ENCODE measurements at places on chromosomes 6 and 20.

GRCh38 chr6:3346476-3346875 is 87.7 kb downstream of the PSMG4 start:
- no peak for DNase-seq

DNA sequence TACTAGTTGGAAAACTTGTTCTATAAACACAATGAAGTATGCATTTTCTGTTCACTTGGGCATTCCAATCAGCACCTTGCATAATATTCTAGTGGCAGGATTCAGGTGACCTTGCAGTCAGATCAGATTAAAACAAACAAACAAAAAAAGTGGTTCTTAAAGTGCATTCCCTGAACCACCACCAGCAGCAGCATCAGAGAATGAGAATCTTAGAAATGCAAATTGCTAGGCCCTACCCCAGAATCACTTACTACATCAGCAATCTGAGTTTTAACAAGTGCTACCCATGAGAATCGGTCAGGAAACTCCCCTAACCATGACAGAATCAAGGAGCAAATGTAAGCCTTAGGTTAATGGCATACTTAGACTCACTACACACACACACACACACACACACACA is 41.7 kb downstream of the SNAP25 start:
- DNase-seq: no peak

GRCh38 chr6:152836523-152836922 is 85.9 kb downstream of the VIP start:
- no peak for DNase-seq

- DNase-seq: no peak
Observed at GRCh38 chr6:34393191-34393965, 909 bp upstream of the NUDT3 start.

DNA sequence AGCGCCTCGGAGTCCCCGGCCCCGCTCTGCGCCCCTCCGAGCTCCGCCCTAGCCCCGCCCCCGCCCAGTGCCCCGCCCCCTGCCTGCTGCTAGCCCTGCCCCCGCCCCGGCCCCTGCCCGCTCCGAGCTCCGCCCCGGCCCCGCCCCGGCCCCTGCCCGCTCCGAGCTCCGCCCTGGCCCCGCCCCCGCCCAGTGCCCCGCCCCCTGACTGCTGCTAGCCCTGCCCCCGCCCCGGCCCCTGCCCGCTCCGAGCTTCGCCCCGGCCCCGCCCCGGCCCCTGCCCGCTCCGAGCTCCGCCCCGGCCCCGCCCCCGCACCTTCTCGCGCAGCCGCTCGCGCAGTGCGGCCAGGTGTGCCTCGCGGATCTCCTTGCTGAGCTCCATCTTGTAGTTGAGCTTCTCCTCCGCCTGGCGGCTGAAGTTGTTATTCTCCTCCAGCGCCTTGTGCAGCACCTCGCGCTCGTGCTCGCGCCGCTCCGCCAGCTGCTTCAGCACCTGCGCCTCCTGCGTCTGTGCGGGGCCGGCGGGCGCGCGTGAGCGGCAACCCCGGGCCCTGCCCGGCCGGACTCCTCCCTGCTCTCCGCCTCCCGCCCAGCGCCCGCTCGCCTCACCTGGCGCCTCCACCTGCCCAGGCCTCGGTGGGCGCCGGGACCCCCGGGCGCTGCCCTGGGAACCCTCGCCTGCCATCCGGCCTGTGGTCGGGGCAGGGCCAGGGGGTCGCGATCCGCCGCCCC is 11.3 kb downstream of the STMN3 start:
- peak; percentile 94 for DNase-seq

DNA sequence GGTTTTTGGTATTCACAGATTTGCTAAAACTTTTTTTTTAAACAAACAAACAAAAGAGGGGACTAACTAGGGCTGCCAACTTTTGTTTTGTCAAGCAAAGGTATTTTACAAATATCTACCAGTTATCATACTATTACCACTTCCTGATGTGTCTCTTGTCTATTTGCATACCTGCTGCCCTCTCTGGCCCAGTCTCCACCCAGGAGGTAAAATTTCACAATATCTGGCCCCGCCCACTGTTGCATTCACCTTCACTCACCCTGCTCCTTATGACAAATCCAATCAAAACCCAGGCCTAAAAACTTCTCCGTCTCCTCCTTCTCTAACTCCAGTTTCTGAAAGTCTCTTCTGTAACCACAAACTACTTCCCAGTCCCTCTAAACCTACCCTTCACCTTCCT is 82.2 kb downstream of the TRERF1 start:
- no peak for DNase-seq

DNA sequence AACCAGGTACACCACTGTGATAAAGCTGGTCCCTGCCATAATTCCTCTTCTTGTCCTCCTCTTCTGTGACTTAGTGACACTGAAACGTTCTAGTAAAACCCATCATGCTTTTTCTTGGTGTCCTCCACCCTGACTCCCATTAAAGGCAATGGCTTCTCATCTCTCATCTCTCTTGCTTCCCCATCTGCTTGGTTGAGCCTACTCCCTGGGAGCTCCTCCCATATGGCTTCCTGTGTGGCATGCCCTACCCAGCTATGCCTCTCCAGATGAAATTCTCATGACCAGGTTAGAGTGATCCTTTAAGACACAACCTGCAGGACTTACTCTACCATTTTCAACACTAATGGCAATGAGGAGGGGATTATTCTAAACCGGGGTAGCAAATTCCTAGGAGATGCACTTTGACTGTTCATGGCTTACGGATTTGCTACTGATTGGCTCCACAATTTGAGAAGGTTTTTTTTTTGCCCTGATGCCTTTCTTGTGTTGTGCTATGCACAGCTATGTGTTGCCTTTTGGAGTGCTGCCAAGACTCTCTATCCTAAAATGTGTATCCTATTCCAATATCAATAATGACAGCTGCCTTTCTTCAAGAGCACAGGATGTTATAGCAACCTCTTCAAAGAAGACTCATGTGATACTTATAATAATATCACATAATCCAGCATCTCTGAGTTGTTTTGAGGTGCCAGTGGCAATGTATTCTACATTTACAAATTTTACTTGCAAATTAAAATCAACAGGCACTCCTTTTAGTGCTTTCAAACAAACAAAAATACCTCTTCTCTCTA is 6.1 kb downstream of the SIRPG start:
- no peak for DNase-seq

GRCh38 chr6:346386-347030 is 45.0 kb upstream of the IRF4 start:
- DNase-seq: no peak

DNA sequence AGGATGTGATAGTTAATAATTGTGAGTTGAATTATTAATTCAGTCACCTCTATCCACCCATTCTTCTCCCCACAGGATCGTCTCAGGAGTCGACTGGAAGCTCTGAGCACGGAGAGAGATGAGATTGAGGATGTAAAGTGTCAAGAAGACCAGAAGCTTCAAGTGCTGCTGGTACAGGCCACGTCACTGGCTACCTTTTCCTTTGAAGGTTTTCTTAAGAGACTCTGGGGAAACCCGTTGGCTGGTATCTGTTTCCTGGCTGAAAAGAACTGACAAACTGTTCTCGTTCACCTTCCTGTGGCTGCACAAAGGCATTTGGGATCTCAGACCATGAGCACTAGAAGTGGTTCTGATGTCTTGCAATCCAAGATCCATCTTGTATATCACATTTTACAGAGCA is 3.8 kb downstream of the TRIM15 start:
- DNase-seq: no peak

- no peak for DNase-seq
Observed at GRCh38 chr6:132887204-132887603, 72.8 kb downstream of the RPS12 start.

- no peak for DNase-seq
Observed at GRCh38 chr6:110198561-110198960, 18.3 kb downstream of the CDC40 start.

DNA sequence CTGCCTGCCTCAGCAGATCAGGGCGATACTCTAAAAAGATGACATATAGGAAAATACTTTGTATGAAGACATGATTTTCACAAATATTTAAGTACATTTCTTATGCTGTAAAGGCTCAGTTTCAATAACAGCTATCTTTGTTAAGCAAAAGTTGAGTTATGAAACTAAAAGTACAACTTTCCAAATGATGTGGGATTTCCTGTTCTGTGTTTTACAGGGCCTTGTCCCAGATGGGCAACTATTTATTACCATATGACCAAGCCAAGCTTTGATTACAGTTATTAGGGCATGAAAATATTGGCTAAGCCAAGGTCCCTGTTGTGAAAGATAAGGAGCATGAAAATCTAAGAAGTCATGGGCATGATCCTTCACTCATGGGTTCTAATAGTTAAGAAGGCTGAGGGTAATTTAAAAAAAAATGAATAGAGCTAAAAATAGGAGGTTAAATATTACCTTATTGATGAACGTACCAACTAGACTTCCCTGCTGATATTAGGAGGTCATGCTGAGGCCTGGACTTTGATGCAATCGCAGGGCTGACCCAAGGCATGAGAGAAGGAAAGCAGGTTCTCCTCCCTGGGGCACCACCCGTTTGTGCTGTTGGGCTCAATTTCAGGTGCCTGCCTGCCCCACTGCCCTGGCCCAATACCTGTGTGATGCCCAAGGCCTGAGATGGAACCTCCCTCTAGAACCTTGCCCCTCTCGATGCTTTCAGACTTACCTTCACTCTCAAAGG is 294.4 kb upstream of the PRDM1 start:
- no peak for DNase-seq

GRCh38 chr20:63652192-63652980 is 838 bp downstream of the STMN3 start:
- no peak for DNase-seq
